ENCODE measurements at places on chromosomes 3 and 15. TPM values are rescaled to one million over a fixed set of nuclear protein-coding genes. Genes with fewer than 3 reads are reported as not detected.

DNA sequence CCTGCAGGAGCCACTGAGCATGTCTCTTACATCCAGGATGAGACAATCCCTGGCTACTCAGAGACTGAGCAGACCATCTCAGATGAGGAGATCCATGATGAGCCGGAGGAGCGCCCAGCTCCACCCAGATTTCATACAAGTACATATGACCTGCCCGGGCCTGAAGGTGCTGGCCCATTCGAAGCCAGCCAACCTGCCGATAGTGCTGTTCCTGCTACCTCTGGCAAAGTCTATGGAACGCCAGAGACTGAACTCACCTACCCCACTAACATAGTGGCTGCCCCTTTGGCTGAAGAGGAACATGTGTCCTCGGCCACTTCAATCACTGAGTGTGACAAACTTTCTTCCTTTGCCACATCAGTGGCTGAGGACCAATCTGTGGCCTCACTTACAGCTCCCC, 6.2 kb downstream of the MAP1A start:
- DNase-seq = no peak

DNA sequence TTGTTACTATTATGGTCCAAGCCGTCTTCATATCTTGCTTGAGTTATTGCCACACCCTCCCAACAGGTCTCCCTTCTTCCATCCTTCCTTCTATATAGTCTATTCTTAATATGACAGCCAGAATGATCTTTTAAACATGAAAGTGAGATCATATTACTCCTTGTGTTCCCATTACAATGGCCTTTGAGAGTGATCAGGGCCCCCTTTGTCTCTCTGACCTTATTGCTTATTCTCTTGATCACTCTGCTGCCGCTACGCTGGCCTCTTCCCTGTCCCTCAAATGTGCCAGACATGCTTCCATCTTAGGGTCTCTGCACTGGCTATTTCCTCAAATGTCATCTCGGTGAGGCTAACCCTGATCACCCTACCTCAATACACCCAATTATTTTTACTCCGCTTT, 38.1 kb downstream of the UBE2E2 start:
- DNase-seq = no peak

GHRL gene
- 2.9 TPM for total RNA-seq

IGSF11 gene
- 3.0 TPM for total RNA-seq

DNA sequence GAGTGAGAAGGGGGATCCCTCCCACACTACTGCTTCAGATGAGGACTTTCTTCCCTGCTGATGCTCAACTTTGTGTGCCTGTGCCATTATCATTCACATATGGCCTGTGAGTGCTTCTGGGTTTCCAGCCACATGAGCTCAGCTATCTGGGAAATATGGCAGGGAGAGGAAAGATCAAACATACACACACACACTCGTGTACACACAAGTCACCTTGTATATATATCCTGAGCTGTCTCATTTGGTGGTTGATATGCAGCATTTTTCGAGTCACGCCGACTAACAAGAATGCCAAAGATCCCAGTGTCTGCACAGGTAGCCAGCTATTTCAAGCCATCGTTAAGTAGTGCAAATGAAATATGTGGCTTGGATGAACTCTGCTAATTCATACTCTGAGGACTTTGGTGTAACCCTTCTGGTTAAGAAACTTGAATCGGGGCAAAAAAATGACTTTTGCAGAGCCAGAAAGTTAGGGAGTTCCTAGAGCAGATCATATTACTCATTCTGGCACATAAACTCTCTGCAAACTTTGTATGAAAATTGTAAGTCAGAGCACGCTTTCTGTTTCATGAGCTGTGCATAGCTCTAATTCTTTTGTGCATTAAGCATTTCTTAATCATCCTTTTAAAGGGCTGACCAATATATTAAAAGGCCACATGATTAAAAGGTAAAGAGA, 24.9 kb upstream of the WNT5A start:
- no peak for DNase-seq

DNA sequence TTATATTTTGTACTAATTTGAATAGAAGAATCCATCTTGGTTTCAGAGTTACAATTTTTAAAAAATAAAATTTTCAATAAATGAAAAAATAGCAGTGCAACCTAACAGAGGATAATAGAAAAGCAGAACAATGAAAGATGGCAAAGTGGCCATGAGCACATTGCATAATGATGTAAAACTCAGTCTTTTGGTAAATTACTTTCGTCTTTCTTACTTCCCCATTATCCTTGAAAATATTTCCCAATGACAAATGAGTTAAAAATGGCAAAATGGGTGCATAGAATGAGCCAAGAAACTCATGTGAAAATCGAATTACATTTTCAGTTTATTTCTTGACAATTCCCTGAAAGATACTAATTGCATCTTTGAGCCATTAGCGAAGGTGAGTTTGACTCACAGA, 236.4 kb downstream of the CDIN1 start:
- no peak for DNase-seq

WWTR1 gene
- total RNA-seq = 13.8 TPM

DNA sequence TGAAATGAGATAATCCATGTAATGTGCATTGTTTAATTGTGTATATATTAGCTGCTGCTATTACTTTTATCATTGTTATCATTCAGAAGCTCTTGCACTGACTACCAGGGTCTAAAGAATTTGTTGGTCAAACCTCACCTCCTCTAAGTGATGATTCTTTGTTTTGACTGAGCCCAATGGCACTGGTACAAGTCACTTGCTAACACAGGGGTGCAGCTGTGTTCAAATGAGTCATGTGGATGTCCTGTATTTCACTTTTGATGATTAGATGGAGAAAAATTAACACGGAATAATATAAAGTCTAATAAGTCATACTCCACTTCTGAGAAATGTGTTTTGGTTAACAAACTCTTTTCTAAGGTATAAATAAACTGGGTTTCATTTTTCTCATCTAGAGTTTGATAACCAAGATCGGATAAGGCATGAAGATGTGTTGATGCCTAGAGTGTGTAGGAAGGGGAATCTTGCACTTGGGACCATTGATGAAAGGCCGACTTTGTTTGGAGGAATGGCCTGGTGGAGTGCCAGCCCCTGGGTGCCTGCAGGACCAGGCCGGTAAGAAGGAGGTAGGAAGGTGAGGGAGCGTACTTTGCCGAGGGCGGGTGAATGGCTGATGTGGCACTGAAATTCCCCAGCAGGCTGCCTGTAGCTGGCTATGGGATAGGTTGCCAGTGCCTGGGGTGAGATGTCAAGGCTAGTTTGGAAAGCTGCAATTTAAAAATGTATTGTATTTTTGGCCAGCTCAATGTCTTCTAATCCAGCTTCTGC, 244.7 kb upstream of the ZPLD1 start:
- no peak for DNase-seq

DNA sequence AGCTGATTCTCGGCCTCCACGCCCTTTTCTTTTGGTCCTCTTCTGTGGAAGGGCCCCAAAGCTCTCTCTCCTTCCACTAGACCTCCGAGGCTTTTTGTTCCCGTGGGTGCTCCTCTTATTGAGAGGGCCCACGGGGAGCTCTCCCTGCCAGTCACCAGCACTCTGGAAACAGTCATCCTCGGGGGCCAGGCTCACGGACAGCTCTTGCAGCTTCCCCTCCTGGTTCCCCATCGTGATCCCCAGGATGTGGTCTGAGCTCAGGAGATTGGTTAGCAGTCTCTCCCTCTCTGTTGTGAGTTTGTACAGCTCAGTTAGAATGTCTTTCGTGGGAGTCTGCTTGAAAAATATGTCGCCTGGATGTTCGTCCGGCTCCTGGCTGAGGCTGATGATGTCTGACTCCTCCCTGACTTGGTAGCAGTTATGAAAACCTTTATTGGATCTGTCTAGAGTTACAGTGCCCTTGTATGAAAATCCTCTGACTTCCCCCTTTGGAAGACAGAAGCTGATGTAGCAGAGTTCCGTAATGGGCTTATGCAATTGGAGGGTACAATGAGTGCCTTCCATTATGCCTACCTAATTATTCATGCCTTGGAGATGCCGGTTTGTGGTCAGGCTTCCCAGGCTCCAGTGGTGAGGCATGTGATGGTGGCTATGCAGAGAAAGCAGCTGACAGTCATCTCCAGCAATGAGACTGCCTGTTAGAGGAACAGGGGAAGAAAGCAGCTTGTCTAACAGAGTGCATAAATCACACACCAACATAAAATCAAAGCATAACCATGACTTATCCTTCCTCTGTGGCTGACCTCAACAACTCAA, 40.0 kb downstream of the FMN1 start:
- DNase-seq = peak; percentile 57

DNA sequence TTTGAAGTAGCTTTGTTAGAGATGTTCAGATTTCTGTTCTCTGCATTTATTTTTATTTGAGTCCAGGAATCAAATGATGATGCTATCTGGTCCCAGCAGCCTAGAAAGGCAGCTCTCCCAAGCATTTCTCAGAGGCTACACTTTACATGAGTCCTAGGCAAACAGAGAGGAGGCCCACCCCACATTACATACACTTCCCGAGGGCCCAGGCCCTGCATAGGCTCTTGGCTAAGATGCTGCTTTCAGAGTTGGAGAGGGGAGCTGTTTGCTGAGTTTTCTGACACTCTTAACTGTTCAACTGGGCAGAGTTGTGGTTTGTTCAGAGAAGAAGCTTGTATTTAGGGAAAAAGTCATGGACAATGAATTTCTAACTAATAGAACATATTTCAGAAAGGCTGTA, 117.9 kb upstream of the RGMA start:
- DNase-seq = no peak

GRCh38 chr3:49568965-49569364, 14.7 kb downstream of the BSN start:
- DNase-seq = no peak

- no peak for DNase-seq
Measured at GRCh38 chr3:38313263-38313662, 31.2 kb downstream of the SLC22A14 start.

DNA sequence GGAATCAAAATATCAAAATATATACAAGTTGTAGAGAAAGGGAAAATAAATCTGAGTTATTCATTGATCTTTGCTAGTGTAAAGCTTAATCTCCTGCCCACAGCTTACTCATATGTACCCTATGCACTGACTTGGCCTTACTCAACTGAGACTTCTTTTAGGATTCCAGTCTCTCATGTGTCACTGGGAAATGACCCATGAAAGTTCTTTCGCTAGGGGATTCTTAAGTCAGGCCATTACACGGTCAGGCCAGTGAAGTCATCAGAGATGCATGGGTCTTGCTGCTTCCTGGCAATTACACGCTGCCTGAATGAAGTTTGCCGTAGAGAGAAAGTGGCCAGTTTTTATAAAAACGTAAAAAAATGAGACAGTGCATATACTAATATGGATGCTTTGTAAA, 20.7 kb upstream of the LPP start:
- no peak for DNase-seq

DNA sequence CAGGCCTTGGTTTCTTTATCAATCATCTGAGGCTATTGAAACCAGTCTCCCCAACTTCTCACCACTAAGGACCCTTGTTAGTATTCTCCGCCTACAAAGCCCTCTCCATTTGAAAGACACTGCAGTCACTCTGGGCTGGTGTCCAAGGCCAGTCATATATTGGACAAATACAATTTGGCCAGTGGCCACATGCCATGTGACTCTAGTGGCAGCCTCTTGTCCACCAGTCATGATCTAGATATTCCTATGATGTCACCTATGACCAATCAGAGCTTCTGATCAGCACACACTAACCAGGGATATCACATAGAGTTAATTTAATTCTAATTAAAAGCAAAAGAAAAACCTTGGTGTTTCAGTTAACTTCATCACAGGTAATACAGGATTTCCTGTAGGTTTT, 68.2 kb downstream of the RAB11A start:
- DNase-seq = no peak

PLA1A gene
- total RNA-seq = 0.85 TPM

- DNase-seq = no peak
Measured at GRCh38 chr3:108150200-108150599, 59.4 kb upstream of the CD47 start.

Data from Peyer's patch (tissue), 4 donors.